Breast epithelium (tissue), 4 donors: ENCODE measurements at places on chromosomes 1 and 21. TPM values are rescaled to one million over a fixed set of nuclear protein-coding genes. Genes with fewer than 3 reads are reported as not detected.

Gene ANKRD34A
- 0.16 TPM for total RNA-seq

Gene CLEC20A
- total RNA-seq, result not detected

Gene ITLN2
- not detected for total RNA-seq

Gene ANKRD65
- total RNA-seq, result 16.0 TPM

Gene LINGO4
- 0.33 TPM for total RNA-seq

Gene MX1
- 23.1 TPM for total RNA-seq

Gene RSBN1
- total RNA-seq, result 28.2 TPM

Gene IFNLR1
- under 0.01 TPM for total RNA-seq

Gene AMY1A
- total RNA-seq, result not detected

DNA sequence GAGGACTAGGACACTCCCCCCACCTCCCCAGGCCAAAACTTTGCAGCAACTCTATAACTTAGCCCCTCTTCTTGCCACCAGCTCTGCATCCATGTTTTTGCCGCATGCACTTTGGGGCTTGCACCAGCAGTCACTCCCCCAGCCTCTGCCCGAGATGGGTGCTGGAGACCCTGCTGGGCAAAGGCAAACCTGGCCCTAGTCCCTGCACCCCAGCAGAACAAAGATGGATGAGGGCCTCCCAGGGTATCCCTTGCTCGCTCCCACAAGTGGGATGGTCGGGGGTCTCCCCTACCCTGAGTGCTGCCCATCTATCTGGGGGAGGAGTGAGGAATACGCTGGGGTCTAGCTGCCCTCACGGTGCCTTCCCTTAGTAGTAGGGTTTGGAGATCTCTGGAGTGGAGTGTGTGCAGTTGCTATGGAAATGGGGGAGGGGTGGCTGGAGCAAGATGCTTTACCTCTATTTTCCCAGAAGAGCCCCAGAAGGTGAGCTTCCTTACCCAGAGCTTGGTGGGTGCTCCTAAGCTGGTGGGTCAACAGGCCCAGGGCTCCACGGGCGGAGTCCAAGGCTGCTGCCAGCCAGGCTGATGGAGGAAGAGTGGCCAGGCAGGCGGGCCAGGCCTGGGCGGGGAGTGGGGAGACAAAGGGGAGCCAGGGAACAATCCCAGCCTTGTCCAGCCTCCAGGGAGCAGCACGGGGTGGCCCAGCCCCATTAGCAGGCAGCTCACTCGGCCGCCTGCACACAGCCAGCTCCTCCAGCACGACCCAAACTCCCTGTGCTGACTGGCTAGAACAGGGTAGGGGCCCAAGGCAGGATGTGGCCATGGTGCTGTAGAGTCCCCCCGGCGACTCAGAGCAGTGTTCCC, at the start of gene PAQR6:
PAQR6 (minus strand) TSS at position 597 of the 863 bp plus-strand sequence. CDS start 1,325 bp downstream, outside the sequence.
- DNase-seq, result no peak

GRCh38 chr21:38303300-38303699, 46.5 kb downstream of the KCNJ15 start:
- no peak for DNase-seq

GRCh38 chr1:92968138-92969032, 7.1 kb upstream of the DIPK1A start:
- no peak for DNase-seq

DNA sequence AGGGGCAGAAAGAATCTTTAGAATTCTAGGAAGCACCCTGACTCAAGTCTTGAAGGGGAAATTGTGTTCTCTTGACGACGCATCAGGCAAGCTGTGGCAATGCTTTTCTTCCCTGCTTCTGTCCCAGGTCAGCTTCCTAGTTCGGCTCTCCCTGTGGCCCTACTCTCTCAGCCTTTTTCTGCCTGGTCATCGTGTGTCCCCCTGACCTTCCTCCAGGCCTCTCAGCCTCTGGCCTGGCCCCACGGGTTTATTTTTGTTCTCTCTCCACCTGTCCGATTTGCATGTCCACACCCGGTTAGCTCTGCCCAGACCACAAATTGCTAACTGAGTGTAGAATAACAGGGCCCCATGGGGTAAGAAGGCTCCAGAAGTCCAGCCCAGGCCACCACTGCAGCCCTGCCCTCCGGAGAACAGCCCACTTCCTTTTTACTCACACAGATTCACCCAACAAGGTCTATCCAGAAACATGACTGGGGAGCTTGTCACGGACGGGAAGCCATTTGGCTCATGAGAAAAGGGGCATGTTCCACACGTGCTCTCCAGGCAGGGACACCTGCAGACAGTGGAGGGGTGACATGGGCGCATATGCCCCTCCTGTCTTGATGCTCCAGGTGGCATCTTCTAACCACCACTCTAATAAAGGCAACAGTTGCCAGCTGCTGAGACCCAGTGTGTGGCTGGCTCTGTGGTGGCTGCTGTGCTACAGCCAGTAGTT, 9.8 kb downstream of the KCNN3 start:
- DNase-seq, result no peak

DNA sequence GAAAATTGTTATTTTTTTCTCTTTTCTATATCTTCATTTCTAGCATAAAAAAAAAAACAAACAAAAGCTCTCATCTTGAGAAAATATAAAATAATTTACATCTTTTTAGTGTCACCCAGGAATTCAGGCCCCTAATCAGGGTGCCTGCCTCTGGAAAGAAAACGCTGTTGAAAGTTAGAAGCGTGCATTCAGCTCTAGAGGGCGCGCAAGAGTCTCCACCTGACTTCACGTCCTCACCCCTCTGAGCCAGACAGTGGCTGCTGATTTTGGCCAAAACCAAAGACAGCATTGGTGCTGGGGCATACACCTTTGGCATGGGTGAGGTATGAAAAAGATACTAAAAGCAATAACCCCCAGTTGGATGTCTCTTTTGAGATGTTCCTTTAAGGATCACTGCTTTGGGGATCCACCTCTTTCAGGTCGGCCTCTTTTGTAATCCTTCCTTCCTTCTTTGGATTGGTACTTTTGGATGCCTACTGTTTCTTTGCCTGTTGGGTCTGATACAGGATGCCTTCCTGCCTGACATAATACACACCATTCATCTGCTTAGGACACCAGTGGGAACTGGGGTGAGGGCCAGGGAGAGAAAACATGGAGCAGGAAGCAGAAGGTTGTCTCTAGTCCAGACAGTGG, 77.6 kb upstream of the CHRM3 start:
- DNase-seq, result no peak

DNA sequence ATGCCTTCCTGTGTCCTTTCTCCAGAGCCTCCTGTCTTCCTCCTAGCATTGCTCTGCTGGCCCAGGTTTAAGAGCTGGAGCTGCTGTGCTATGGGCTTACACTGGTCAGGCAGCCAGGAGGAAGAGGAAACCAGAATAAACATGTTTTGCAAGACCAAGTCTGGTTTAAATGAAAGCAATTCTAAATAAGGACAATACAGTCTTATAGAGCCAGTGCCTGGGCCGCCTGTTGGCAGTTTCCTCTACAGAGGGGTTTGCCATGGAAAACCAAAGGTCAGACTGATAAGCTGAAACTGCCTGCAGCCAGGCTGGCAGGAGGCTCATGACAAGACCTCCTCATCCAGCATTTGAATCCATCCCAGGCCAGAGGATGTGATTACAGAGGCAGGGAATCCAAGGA, 92.9 kb upstream of the FGGY start:
- peak; percentile 27 for DNase-seq

GRCh38 chr1:246971090-246971721, 36.7 kb downstream of the ZNF695 start:
- DNase-seq, result no peak

DNA sequence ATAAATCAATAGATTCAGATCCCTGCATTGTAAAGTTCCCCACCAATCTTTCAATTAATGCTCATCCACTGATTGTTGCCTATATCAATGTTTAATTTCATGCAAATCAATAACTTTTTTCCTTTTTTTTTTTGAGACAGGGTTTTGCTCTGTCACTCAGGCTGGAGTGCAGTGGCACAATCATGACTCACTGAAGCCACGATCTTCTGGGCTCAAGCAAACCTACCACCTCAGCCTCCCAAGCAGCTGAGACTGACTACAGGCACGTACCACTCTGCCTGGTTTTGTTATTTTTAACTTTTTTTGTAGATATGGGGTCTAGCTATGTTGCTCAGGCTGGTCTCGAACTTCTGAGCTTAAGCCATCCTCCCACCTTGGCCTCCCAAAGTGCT, 25.7 kb downstream of the DIO1 start:
- DNase-seq, result no peak

DNA sequence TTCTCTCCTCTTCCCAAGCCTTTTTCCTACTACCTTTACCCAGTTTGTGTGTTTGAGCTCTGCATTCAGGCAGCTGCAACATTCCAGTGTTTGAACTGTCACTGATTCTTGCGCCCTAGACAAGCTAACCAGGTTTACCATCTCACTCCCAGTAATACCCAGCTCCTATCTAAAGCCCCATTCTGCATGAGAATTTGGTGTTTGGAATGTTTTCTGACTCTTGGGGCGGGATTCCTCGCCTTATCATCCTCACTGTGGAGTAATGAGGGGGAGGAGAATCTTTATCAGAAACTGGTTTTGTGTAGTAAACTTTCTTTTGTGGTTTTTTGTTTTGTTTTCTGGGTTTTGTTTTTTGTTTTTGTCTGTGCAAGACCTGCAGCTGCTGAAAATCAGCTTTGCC, 36.5 kb downstream of the NCF2 start:
- no peak for DNase-seq

GRCh38 chr21:38683222-38683621, 122.5 kb upstream of the ETS2 start:
- DNase-seq, result no peak

GRCh38 chr1:43381612-43382011, 8.0 kb downstream of the MED8 start:
- no peak for DNase-seq

- no peak for DNase-seq
Observed at GRCh38 chr1:209268479-209268878, 315.0 kb upstream of the CAMK1G start.

DNA sequence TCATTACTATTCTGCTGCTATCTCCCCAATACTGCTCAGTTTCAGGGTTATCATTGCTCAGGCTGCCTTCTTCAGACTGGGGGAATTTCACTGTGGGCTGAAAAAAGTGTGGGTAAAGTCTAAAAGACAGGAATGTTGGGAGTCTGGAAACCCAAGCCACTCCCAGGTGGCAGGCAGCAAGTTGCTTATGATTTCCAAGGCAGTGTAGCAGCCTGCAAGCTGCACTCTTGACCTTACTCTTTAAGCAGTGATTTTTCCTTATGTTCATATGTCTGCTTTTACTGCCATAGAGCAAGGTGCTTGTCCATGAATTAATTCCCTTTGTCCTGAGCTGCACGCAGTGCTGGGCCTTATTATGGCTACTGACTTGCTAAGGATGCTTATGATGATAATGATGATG, 53.1 kb downstream of the PHC2 start:
- no peak for DNase-seq

- DNase-seq, result no peak
Observed at GRCh38 chr1:117250061-117250606, 39.4 kb upstream of the VTCN1 start.

GRCh38 chr1:235566084-235566483, 61.8 kb upstream of the B3GALNT2 start:
- DNase-seq, result no peak

- no peak for DNase-seq
Observed at GRCh38 chr21:14675774-14676530, 129.8 kb upstream of the SAMSN1 start.

- DNase-seq, result no peak
Observed at GRCh38 chr21:20108016-20108415, 890.2 kb upstream of the NCAM2 start.
